Naive thymus-derived CD8-positive, alpha-beta T cell (primary cell): ENCODE measurements at places on chromosomes 4 and X.

- no peak overlapping the region for H3K27ac ChIP-seq
- H3K4me1 ChIP-seq = no peaks in the 10 kb centered on the region
- H3K36me3 ChIP-seq = no peaks in the 10 kb centered on the region
These were observed 388.9 kb upstream of the SPOCK3 start for GRCh38 chr4:167623241-167623572.

GRCh38 chrX:34559325-34559724, 97.8 kb downstream of the TMEM47 start:
- no peak overlapping the region for H3K27ac ChIP-seq
- no peaks in the 10 kb centered on the region for H3K4me1 ChIP-seq
- no peaks in the 10 kb centered on the region for H3K27me3 ChIP-seq
- H3K4me3 ChIP-seq = no peak overlapping the region

GRCh38 chr4:77177199-77177598, 20.2 kb downstream of the CCNG2 start:
- no peaks in the 10 kb centered on the region for H3K4me1 ChIP-seq
- no peaks in the 10 kb centered on the region for H3K36me3 ChIP-seq
- H3K27ac ChIP-seq = no peak overlapping the region
- DNase-seq = no peak
- H3K27me3 ChIP-seq = peaks cover 3% of the 10 kb centered on the region

DNA sequence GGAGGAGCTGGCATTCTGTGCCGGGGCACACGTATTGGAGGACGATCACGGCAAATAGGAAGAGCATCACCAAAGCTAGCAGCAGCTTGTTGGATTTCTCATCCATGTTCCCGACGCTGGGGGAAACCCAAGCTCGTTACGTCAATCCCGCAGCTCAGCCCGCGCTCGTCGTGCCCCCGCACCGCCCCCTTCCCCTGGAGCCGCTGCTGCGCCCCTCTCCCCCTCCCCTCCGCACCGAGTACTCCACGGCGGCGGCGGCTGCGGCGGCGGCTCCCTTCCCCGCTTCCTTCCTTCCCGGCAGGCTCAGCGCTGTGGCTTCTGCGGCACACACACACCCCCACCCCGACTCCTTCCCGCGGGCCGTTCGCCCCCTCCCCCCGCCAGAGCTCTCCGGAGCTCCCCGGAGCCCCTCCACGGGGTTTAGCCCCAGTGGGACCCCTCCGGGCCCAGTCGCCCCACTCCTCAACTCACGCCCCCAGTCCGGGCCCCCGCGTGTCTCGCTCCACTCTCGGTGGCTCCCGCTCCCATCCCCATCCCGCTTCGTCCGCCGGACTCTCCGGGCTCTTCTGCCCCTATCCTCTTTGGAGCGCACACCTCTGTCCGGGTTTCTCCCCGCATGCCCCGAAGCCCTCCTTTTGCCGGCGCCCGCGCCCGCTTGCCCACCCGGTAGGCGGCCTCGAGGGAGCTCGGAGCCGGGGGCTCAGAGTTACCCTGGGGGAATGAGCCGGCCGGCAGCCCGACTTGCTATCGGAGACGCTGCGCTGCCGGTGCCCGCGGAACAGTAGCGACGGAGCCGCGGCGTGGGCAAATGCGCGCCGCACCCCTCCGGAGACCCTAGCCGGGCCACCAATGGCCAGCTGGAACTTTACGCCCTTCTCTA, 978 bp downstream of the HS6ST2 start:
- no peaks in the 10 kb centered on the region for H3K36me3 ChIP-seq
- H3K4me1 ChIP-seq = peaks cover 9% of the 10 kb centered on the region
- peak overlapping the region; percentile 54 for H3K4me3 ChIP-seq
- no peak overlapping the region for H3K27ac ChIP-seq

- H3K4me1 ChIP-seq = no peaks in the 10 kb centered on the region
- no peak overlapping the region for H3K27ac ChIP-seq
- peaks cover 3% of the 10 kb centered on the region for H3K27me3 ChIP-seq
- no peak for DNase-seq
These were observed 148.5 kb upstream of the PJA1 start for GRCh38 chrX:69313617-69314290.

DNA sequence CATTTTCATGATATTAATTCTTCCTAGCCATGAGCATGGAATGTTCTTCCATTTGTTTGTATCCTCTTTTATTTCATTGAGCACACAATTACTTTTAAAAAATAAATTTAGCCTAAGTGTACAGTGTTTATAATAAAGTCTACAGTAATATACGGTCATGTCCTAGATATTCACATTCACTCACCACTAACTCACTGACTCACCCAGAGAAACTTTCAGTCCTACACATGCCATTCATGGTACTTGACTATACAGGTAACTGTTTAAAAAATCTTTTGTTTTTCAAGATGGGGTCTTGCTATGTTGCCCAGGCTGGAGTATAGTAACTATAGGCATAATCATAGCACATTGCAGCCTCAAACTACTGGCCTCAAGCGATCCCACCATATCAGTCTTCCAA, 348.1 kb downstream of the RAPGEF2 start:
- no peak for DNase-seq
- peaks cover 11% of the 10 kb centered on the region for H3K27me3 ChIP-seq
- no peak overlapping the region for H3K27ac ChIP-seq
- no peak overlapping the region for H3K4me3 ChIP-seq
- no peaks in the 10 kb centered on the region for H3K36me3 ChIP-seq
- no peaks in the 10 kb centered on the region for H3K4me1 ChIP-seq

GRCh38 chrX:5586726-5587125, 641.9 kb downstream of the NLGN4X start:
- H3K36me3 ChIP-seq = no peaks in the 10 kb centered on the region
- H3K27me3 ChIP-seq = no peaks in the 10 kb centered on the region
- H3K4me1 ChIP-seq = no peaks in the 10 kb centered on the region
- no peak for DNase-seq

DNA sequence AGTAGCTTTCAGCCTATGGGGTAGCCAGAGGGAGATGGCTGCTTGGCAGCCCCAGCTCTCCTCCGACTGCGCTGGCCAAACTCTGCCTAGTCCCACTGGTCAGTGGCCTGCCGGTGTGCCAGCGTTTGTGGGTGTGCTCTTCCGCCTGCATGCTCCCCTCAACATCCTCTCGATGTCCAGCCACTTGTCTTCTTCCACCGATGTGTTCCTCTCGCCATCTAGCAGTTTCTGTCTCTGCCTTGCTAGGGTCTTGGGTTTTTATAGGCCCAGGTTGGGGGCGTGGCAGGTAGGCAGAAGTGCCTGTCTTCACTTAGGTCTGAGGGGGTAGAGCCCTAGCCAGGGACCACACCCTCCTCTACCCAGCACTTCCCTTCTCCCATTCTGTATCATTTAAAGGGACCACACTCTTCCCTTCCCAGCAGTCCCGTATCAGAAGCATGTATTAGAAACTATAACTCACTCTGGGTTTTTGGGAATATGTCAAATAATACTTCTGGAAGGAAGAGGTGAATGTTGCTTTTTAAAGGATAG, 124.4 kb downstream of the KDM6A start:
- H3K27ac ChIP-seq = peak overlapping the region; percentile 4
- no peak for DNase-seq
- H3K36me3 ChIP-seq = peaks cover 4% of the 10 kb centered on the region
- no peaks in the 10 kb centered on the region for H3K27me3 ChIP-seq

DNA sequence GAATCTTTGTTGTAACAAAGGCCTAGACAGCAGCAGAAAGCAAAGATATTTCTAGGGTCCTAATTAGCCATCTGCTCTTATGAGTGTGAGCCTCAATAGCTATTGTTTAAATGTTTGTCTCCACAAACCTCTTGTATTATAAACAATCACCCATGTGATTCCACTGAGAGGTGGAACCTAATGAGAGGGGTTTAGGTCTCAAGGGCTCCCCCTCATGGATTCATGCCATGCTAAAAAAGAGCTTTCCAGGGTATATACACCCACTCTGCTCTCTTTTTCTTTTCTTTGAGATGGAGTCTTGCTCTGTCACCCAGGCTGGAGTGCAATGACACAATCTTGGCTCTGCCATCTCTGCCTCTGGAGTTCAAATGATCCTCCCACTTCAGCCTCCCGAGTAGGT, 42.1 kb downstream of the TRIM61 start:
- H3K27me3 ChIP-seq = peaks cover 74% of the 10 kb centered on the region
- no peaks in the 10 kb centered on the region for H3K4me1 ChIP-seq
- no peaks in the 10 kb centered on the region for H3K36me3 ChIP-seq
- H3K4me3 ChIP-seq = no peak overlapping the region
- DNase-seq = no peak
- no peak overlapping the region for H3K27ac ChIP-seq

- H3K27me3 ChIP-seq = no peaks in the 10 kb centered on the region
- H3K27ac ChIP-seq = no peak overlapping the region
- no peaks in the 10 kb centered on the region for H3K36me3 ChIP-seq
- H3K4me1 ChIP-seq = peaks cover 8% of the 10 kb centered on the region
These were observed 79.8 kb downstream of the CLCN5 start for GRCh38 chrX:50002067-50002714.

DNA sequence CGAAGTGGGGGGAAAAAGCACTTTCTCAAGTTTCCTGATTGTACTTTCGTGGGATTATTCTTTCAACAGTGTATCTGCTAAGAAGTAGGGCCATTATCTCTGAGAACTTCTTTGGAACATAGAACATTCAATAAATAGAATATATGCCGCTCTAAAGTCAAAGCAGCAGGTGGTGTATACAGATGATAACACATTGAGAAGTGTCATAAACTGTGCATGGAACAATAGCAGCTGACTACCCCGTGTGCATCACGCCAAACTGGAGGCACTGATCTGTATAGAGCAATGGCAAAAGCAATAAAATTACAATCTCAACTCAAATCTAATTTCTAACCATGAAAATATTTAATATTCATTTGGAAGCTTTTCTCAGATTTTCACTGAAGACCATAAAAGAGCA, 175.3 kb downstream of the DCTD start:
- no peaks in the 10 kb centered on the region for H3K4me1 ChIP-seq
- H3K36me3 ChIP-seq = no peaks in the 10 kb centered on the region
- no peak for DNase-seq
- H3K27ac ChIP-seq = no peak overlapping the region
- no peaks in the 10 kb centered on the region for H3K27me3 ChIP-seq
- H3K4me3 ChIP-seq = no peak overlapping the region

DNA sequence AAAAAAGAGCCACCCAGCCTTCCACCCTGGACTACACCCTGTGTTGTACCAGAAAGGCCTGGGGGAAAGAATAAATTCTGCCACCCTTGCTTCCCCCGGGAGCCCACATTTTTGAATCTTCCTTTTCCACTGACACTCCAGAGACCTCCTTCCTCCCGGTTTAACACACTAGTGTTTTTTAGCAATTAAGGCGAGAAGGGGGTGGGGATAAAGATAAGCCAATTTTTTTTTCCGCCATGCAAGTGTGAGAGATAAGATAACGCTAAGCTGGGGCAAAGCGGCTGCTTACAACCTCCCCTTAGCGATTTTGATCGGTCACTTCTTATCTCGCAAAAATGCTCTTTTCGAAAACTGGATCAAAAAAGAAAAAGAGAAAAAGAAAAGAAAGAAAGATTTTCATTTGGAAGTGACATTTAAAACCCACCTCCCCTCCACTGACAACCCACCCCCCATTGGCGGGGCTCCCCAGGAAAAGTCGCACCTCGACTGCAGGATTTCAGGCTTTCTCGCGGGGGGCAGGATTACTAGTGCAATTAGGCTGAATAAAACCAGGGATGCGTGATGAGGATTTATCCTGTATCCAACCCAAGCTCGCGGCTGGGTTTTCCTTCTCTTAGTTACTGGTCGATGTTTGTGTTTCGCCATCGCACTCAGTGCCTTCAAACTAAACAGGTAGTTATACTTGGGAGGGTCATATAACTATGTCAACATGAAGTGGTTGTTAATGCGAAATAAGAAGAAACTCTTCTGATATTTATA, 6.0 kb upstream of the BCOR start:
- H3K27ac ChIP-seq = no peak overlapping the region
- H3K4me1 ChIP-seq = peaks cover 15% of the 10 kb centered on the region
- H3K4me3 ChIP-seq = peak overlapping the region; percentile 22
- no peaks in the 10 kb centered on the region for H3K36me3 ChIP-seq
- H3K27me3 ChIP-seq = no peaks in the 10 kb centered on the region
- DNase-seq = no peak

GRCh38 chr4:11098461-11098860, 330.2 kb downstream of the HS3ST1 start:
- H3K4me3 ChIP-seq = no peak overlapping the region
- no peaks in the 10 kb centered on the region for H3K27me3 ChIP-seq
- DNase-seq = no peak
- no peaks in the 10 kb centered on the region for H3K4me1 ChIP-seq

DNA sequence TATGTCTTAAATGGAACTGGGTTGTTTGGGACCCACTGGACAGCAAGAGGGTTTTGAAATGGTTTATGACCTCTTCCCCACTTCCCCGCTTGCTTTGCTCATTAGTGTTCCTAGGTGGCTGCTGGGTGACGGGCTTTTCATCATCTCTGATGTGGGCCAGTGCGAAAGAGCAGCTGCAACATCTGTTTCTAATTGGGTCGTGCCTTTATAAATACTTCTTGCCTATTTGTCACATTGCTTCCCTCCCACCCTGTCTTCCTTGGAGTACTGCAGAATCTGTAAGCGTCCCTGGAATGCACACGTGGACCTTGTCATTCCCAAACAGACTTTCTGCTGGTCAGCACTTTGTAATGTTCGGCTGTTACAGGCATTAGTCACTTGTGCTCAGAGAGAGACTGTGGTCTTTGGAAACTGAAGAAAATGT, 35.2 kb downstream of the SEPTIN11 start:
- H3K4me3 ChIP-seq = peak overlapping the region; percentile 50
- H3K4me1 ChIP-seq = peaks cover 81% of the 10 kb centered on the region
- no peaks in the 10 kb centered on the region for H3K27me3 ChIP-seq
- H3K27ac ChIP-seq = peak overlapping the region; percentile 53
- DNase-seq = no peak

- H3K4me1 ChIP-seq = no peaks in the 10 kb centered on the region
- H3K36me3 ChIP-seq = no peaks in the 10 kb centered on the region
- H3K27ac ChIP-seq = no peak overlapping the region
- peaks cover 3% of the 10 kb centered on the region for H3K27me3 ChIP-seq
- DNase-seq = no peak
- no peak overlapping the region for H3K4me3 ChIP-seq
These were observed 34.6 kb upstream of the MGST2 start for GRCh38 chr4:139630991-139631390.

DNA sequence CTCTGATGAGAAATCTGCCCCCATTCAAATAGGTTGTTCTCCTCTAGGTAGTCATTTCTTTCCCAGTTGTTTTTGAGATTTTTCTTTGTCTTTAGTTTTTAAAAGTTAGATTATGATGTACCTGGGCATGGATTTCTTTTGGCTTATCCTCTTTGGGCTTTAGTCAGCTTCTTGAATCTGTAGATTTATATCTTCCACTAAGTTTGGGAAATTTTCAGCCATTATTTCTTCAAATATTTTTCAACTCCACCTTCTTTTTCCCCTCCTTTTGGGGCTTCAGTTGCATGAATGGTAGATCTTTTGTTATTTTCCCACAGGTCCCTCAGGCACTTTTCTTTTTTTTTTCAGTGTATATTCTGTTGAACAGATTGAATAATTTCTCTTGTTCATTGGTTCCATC, 77.3 kb downstream of the JADE3 start:
- H3K27ac ChIP-seq = no peak overlapping the region
- DNase-seq = no peak
- peaks cover 3% of the 10 kb centered on the region for H3K36me3 ChIP-seq
- no peaks in the 10 kb centered on the region for H3K4me1 ChIP-seq
- no peak overlapping the region for H3K4me3 ChIP-seq
